Glomerular endothelial cell (primary cell): ENCODE measurements at places on chromosomes 13 and 19.

GRCh38 chr19:2016041-2016807 is 710 bp upstream of the BTBD2 start:
- no peak for DNase-seq

DNA sequence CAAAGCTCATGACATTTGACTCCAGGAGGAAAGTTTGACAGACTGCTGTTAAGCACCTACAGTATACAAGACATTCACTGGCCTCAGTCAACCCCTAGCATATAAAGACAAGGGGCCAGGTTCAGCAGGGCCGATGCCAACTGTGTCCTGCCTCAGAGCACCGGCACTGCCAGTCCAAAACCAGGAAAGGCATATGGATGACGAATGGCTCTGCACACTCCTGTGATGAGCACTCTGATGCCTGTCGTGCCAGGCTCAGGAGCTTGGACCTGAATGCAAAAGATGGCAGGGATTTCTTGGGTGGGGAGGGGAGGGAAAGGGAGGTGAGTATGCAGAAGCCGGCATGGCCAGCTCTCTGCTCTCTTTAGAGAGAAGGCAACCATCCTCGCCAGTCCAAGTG is 38.9 kb downstream of the COL4A1 start:
- DNase-seq, result no peak

DNA sequence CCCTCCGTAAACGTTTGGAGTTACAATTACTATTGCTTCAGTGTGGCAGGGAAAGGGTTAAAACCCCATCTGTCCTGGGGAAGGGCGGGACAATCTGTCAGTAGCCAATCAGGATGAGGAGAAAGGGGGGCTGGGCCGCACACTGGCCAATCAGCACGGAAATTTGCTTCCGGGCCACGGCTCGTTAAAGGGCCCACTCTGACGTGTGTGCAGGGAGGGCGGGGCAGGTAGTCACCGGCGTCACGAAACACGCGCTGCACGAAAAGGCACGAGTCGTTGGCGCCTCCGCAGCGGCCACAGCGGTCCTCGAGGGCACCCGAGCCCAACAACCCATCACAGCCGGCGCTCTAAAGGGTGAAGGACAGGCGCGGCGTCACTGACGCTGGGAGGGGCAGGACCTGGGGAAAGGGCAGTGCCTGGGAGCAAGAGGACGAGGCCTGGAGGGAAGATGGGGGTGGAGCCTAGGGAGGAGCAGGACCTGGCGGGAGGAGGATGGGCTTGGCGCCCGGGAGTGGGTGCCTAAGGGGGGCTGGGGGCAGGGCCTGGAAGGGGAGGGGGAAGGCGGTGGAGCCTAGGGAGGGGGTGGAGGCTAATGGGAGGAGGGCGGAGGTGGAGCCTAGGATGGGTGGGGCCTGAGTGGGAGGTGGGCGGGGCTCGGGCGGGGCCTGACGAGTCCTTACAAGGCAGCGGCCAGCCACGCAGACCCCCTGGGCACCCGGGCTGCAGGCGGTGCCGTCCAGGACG is 4.9 kb downstream of the ADAMTSL5 start:
- peak; percentile 54 for DNase-seq

DNA sequence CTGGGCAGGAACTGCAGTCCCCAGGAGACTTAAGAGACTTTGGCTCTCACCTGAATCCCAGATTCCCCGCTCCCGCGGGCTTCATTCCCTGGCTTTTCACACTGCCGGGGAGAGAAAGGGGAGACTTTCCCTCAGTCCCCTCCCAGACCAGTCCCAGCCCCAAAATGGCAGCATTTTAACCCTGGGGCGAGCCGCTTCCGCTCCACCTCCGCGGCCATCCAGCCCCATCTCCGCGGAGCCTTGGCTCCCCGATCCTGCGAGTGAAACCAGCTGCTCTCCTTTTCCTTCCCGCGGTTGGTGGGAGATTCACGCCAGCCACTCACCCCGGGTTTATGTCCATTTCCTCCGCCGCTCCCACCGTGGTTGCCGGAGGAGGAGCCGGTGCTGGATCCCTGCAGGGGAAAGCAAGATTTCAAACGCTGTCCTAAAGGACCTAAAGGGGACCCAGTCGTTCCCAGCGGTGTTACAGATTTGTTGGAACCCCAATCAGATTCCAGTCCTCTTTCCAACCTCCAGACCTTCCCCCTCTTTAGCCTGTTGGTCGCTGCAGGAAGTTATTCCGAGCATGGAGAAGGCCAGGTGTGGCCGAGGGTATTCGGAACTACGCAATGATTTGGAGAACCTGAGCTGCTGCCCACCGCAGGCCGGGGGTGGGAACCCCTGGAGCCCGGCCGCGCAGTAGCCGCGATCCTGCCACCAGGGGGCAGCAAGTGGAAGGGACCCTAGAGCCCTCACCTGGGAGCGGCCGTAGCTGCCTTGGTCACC is 3.4 kb downstream of the DMKN start:
- no peak for DNase-seq

GRCh38 chr13:76948149-76948548 is at the start of gene ACOD1:
Gene ACOD1, plus strand, starts transcription at chr13:76948511. Its CDS starts 48 bp downstream, at chr13:76948559.
- no peak for DNase-seq

DNA sequence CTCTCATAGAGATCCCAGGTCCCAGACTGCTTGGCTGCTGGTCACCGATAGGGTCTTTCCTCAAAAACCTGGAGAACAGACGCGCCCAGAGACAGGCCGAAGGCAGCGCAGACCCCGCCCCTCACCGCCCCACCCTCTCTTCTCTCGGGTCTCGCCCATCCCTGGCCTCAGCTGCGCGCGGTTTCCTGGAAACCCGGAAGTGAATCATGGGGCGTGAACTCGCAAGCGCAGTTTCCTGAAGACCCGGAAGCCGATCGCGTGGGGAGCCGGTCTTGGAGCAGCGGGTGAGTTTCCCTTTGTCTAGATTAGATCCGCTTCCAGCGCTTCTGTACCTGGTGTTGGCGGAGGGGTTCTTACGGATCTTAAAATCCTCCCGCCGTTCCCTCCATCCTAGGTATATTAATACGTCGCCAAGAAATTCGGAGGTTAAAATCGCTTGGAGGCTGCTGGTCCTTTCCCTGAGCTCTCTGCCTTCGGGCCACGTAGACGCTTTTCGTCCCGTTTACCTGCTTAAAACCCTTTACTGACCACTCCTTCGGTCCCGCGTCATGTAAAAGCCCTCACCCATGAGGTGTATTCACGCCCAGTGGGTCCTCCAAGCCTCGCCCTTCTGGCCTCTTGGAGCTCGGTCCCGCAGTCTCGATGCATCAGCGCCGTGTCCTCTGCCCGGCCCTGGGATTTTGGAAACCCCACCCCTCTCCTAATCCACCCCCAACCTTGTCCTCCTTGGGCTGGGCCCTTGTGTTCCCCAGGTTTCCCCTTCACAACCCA is at the start of gene ZNF578:
TSS of gene ZNF578 (plus strand) at position 230 of the 771 bp plus-strand sequence. CDS start 48,293 bp downstream, outside the sequence.
- DNase-seq, result no peak

DNA sequence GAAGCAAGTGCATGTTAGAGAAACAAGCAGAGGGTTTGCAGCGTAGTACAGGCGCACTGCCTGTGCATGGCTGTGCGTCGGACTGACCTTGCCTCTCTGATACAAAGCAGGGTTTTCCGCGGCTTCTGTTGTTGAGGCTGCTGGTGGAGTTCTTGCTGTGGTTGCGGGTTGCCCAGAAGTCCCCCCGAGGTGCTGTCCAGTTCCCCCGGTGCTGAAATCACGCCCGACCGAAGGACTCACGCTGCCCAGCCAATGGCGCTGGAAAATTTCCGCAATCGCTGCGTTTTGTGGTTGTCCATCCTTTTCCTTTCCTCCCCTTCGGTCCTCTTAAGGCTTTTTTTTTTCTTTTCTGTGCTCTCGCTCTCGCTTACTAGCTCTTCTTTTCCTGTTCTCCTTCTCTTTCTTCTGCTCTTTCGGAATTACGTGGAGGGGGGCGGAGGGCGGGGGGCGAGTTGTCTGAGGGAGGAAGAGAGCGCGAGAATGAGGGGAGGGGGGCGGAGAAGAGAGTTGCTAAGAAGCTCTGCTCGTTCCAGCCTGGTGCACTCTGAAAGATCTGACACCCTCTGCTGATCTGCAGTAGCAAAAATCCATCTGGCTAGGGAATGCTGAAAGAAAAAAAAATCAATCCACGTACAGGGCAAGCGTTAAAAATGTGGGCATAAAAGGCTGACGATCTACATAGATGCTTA is at the start of gene SLITRK1:
TSS of gene SLITRK1 (minus strand) at position 558 of the 689 bp plus-strand sequence. CDS start 967 bp downstream, outside the sequence.
- DNase-seq, result no peak

GRCh38 chr19:12229990-12230389 is 64.7 kb downstream of the ZNF44 start:
- no peak for DNase-seq

GRCh38 chr19:41735071-41735600 is 20.2 kb upstream of the CEACAM6 start:
- DNase-seq, result no peak

- no peak for DNase-seq
Observed at GRCh38 chr13:98977568-98978265, at the start of gene DOCK9. Gene DOCK9, minus strand, starts transcription at chr13:98978064. Its CDS starts 155 bp downstream, at chr13:98977909.

DNA sequence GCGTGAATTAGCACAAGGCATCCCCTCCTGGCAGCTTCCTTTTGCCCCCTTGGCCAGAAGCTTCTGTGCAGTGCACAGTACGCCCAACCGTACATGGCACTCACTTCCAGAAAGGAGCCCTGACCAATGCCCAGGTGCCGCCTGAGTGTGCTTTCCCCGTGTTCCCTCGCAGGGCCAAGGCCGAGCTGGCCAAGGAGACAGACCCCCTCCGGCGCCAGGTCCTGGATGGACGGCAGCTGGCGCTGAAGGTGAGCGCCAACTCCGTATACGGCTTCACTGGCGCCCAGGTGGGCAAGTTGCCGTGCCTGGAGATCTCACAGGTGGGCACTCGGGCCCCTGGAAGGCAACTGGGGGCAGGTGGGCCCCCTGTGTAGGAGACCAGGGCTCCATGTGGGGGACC is 9.4 kb upstream of the SPIB start:
- DNase-seq, result no peak

DNA sequence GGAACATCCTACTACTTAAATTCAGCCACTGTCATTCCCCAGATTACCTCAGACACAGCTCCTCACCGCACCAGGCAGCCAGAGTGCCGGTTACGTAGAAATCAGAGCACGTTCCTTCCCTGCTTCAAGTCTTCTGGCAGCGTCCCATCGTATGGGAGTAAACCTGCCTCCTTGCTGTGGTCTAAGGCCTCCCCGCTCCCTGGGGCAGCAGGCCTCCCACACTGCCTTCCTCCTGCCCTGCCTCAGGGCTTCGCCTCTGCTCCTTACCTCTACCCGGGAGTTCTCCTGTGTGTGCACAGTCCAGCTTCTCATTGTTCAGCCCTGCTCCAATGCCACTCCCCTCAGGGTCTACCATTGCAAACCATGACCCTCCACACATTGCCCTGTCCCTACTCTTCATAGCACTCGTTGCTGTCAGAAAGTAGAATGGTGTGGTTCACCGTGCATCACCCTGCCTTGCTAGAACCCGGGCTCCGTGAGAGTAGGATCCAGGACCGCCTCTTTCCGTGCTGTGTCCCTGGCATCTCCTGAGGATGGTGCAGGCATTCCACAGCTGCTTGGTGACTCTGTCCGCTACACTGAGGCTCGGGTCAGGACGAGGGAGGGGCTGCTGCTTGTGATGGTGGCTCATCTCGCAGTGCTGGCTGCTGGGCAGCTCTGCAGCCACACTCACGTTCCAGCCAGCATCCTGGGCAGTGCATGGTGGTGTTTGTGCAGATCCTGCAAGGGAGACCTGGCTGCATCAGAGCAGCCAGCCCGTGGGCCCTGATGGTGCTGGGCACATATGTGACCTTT is 6.9 kb downstream of the POP4 start:
- DNase-seq, result no peak

DNA sequence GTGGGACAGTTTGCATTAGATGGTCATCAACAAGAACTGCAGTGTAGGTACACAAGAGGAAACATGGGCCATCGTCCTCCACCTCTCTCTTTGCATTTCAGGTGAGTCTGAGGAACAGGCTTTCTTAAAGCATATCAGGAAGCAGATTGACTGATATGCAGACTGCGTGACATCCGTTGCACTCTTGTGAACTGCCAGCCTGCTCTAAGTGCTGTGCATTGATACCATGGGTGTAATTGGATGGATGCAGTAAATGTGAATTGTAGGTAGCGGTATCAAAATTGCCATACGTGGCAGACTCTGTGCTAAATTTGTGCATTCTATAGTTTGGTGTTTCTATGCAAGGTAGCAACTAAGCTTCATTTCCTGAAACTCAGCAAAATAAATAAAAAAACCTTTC is 1008.3 kb downstream of the EFNB2 start:
- no peak for DNase-seq

GRCh38 chr19:3801412-3802096 is 15.4 kb upstream of the MATK start:
- DNase-seq, result no peak

- DNase-seq, result no peak
Observed at GRCh38 chr19:2627855-2628254, 74.6 kb downstream of the GNG7 start.

- no peak for DNase-seq
Observed at GRCh38 chr13:33740134-33740538, 77.8 kb upstream of the RFC3 start.

DNA sequence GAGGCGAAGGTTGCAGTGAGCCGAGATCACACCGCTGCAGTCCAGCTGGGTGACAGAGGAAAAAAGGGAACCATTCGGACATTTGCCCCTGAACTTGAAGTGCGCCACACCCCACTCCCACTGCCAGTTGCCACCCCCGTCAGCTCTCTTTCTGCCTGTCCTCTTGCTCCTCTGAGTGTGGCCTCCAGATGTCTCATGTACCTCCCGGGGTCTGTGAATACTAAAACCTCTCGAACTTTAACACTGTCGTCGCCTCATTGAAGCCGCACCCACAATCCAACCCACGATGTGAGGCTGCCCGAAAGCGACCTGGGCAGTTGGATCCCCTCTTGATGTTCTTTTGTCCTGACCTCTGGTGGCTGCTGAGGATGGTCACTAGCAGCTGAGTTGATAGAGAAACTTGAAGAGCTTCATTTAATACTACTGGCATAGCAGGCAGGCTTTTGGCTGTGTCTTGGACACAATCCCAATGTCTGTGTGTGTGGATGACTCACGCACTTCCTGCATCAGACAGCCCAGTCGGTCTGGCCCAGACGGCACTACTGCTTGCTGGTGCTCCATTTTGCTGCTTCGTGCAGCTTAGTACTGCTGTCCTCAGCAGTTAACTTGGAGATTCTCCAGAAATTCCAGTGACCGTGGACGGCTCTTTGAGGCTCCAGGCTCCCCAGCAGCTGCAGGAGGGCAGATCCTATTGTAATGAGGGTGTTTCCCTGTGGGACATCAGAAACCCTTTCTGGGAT is 4.2 kb downstream of the FPR3 start:
- peak; percentile 68 for DNase-seq

- DNase-seq, result no peak
Observed at GRCh38 chr13:70183041-70183440, 74.8 kb upstream of the KLHL1 start.

DNA sequence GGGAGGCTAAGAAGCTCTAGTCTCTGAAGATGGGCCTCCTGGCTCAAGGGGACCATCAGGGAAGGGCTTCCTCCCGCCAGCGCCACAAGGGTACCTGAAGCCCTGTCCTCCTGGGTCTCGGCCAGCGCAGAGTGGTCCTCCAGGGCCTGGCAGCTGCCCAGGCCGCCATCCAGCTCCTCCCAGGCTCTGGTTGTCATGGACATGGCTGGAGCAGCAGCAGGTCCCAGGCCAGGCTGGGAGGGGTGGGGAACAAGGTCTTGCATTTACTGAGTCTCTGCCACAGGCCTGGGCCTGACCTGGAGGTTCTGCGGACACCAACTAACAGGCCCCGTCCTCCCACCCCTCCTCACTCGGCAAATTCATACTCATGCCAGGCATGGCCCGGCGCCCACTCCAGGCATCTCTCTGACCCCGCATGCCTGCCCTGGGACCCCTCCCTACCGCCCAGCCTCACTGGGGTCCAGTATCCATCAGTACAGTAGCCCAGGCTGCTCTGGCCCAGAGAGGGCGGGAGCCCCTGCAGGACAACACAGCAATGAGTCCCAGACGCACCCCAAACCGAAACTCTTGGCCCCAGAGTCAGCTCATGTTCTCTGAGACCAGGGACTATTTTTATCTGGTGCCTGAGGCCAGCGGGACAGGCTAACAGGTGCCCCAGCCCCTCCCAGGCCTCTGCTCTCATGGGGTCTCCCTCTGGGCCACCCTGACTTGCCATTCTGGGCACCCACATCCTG is 938 bp downstream of the JSRP1 start:
- DNase-seq, result no peak
